Stimulated activated CD4-positive, alpha-beta T cell treated with anti-CD3 and anti-CD28 coated beads, Interleukin-1b, Interleukin-23, amount 100 ng/mL, for 4 hours (primary cell): ENCODE measurements at places on chromosomes 3 and 15.

DNA sequence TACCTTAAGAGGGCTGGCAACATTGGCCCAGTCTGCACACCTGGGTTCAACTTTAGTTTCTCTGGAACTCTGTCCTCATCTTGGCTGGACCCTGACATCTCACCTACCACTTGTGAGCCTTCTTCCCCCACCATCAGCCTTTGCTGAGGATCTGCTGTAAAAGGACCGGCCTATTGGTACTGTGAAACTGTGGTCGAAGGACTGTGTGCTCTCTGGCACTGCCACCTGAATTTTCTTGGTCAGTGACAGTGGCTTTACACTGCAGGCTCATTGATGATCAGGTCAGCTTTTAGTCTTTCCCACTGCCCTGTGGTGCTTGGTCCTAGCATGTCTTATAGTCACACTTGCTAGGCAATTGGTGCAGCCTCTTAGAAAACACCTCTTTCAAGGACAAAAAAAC is 86.9 kb downstream of the PEX5L start:
- no peak for DNase-seq

GRCh38 chr3:171028025-171028778 is 1.7 kb upstream of the SLC2A2 start:
- DNase-seq = peak; percentile 3

DNA sequence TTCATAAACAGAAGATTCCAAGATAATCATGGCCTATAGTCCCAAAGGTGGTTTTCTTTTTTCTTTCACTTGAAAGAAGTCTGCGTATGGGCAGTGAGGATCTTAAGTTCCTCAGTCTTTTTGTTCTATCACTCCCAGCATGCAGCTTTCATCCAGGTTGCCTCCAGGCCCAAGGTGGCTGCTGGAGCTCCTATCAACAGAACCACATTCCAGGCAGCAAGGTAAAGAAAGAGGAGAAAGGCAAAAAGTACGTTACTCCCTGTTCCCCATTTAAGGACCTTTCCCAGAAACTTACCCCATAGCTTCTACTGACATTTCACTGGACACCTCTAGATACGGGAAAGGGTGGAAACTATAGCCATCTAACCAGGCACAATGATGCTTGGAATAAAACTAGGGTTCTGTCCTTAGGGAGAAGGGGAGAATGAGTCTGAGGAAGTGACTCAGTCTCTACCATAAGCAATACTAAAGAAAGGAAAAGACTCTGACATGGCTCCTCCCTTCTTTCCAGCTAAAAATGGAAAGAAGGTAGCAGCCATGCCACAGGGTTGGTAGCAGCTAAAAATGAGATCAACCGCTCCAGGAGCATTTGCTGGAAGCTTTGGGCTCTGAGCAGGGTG is 313.9 kb upstream of the NR2E3 start:
- DNase-seq = no peak

DNA sequence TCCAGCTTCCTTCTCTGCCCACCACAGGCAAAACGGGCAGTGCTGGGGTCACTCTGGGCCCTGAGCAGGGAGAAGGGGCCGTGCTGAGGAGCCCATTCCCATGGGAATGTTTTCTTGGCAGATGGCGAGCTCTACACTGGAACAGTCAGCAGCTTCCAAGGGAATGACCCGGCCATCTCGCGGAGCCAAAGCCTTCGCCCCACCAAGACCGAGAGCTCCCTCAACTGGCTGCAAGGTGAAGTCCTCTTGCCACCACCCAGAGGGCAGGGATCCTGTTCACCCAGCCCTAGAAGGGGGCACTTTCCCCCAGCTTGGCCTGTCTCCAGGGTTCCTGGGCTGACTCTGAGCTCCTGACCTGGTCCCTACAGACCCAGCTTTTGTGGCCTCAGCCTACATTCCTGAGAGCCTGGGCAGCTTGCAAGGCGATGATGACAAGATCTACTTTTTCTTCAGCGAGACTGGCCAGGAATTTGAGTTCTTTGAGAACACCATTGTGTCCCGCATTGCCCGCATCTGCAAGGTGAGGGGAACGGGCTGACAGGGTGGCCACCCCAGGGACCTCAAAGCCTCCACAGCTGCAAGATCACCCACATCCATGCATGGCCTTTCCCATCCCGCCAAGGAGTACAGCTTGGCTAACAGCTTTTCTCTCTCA is 12.4 kb downstream of the CIB1 start:
- no peak for DNase-seq

- DNase-seq = no peak
Measured at GRCh38 chr15:86062646-86063243, 16.9 kb upstream of the AGBL1 start.

DNA sequence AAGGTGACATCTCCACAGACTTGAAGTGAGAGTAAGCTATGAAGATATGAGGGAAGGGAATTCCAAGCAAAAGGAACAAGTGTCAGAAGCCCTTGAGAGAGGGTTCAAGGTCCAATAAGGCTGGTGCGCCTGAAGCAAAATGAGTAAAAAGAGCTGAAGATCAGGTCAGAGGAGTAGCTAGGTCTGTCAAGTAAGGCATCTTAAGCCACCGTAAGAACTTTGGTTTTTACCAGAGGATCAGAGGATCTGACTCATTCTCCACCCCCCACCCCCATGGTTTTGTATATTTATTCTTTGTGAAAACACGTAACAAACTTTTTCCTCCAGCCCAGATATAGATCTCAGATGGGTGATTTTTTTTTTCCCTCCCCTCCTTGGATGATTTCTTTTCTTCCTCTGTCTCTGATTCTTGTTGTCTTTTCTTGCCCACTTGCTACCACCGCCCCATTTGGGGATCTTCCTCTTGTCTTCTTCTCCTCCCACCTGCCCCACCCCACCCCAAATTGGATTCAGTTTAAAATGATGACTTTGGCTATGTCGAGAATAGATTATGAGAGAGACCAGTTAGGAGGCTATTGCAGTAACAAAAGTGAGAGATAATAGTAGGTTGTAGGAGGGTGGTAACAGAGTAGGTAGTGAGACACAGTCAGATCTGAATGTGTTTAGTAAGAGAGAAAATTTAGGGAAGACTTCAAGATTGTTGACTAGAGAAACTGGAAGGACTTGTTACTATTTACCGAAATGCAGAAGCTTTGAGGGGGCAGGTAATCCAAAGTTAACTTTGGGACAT is 6.1 kb downstream of the TRMT10C start:
- peak; percentile 12 for DNase-seq

DNA sequence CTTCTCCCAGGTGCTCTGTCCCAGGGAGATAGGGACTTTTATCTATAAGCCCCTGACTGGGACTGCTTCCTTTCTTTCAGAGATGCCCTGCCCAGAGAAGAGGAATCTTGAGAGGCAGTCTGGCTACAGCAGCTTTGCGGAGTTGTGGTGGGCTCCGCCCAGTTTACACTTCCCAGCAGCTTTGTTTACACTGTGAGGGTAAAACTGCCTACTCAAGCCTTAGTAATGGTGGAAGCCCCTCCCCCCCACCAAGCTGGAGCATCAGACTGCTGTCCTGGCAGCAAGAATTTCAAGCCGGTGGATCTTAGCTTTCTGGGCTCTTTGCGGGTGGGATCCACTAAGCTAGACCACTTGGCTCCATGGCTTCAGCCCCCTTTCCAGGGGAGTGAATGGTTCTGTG is 253.8 kb upstream of the ARL6 start:
- DNase-seq = no peak

DNA sequence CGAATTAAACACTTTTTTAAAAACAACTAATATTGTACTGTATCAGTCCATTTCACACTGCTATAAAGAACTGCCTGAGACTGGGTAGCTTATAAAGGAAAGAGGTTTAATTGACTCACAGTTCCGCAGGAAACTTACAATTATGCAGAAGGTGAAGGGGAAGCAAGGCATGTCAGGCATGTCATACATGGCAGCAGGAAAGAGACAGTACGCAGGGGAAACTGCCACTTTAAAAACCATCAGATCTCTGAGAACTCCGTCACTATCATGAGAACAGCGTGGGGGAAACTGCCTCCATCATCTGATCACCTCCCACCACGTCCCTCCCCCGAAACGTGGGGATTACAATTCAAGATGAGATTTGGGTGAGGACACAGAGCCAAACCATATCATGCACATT is 162.8 kb upstream of the TPM1 start:
- no peak for DNase-seq

DNA sequence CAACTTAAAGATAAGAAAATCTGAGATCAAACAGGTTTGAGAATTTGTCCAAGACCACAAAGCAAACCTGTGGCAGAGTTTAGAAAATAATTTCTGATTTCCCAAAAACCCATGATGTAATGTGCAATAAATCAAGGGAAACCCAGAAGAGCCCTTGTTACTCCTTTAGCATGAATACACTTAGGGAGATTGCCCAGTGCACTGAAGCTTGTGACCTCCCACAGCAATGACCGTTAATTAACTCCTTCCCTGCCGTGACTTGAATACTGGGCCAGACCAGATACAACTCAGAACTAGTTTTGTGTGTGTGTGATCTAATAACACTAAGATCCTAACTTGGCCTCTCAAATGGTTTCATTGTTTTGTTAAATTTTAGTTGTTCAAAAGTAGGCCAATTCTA is 2.5 kb downstream of the PRKAR2A start:
- no peak for DNase-seq

- no peak for DNase-seq
Measured at GRCh38 chr3:168417016-168417415, 321.3 kb upstream of the GOLIM4 start.

- no peak for DNase-seq
Measured at GRCh38 chr15:35624881-35625280, 78.9 kb upstream of the DPH6 start.

DNA sequence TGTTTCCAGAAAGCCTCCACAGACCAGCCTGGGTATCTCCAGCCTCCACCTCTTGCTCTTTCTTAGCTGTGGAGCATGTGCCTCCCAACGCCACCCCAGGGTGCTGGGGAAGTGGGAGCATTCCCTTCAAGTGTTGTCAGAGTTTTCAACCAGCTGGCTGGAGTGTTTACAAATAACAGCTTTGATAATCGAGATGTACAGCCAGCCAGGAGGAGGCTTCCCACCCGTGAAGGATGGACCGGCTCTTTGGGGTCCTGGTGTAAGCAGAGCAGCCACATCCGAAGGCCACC is 8.5 kb upstream of the OXTR start:
- DNase-seq = no peak

GRCh38 chr3:24197809-24198208 is 252.7 kb downstream of the NR1D2 start:
- no peak for DNase-seq

DNA sequence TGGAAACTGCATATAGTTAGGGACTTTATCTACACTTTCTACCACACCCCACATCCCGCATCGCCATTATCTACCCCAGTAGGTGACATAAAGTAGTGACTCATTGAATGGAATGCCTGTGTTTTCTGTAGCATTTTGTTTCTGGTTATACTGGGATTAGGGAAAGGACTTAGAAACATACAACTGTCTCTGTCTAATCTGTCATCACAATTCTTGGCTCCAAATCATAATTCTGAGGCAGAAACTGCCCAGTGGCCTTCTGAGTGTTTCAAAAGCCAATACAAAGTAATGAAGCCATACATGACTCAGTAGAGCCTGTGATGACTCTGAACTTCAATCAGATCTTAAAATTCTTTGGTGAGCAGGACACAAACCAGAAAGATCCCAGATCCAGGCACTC is 115.7 kb upstream of the CHRM5 start:
- no peak for DNase-seq

GRCh38 chr3:56689303-56689702 is 6.2 kb upstream of the TASOR start:
- DNase-seq = no peak

DNA sequence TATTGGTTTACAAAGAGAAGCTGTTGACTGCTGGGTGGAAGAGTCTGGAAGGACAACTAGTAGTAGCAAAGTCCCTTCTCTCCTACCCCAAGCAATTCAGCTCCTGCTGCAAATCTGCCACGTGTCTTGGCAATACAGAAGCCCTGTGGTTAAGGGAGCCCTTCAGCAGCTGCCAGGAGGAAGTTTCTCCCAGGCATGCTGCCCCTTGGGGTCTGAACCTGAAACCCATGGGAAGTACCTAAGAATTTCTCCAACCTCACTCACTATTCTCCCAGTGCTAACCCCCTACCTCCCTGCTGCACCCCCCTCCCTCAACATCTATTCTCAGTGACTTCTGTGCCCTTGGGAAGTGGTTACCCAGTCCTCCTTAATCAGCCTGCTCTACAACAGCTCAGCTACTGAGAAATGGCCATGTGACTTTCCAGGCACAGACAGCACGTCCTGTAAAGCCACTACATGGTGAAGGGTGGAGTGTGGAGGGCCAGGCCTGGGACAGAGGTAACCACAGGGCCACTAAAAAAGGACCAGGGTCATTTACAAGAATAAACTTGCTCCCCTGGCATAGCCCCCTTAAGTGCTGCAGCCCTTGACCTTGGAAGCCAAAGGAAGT is 316.6 kb downstream of the NTRK3 start:
- no peak for DNase-seq

- DNase-seq = no peak
Measured at GRCh38 chr3:169090559-169090958, 573.0 kb downstream of the MECOM start.

DNA sequence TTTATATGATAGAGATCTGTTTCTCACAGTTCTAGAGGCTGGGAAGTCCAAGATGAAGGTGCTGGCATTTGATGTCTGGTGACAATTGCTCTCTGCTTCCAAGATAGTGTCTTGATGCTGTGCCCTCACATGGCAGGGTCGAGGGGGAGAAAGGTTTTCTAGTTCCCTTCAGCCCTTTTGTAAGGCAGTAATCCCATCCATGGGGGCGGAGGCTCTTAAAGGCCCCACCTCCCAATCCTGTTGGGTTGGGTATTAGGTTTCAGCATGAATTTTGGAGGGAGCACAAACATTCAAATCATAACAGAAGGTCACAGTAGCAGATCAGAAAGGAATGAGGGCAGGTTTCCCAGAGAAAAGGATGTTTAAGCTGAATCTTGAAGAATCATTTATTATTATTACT is 601.7 kb upstream of the ZNF717 start:
- no peak for DNase-seq

- DNase-seq = no peak
Measured at GRCh38 chr3:150443331-150443741, 35.2 kb downstream of the TSC22D2 start.

GRCh38 chr3:123258811-123259420 is 57.2 kb downstream of the SEC22A start:
- no peak for DNase-seq

DNA sequence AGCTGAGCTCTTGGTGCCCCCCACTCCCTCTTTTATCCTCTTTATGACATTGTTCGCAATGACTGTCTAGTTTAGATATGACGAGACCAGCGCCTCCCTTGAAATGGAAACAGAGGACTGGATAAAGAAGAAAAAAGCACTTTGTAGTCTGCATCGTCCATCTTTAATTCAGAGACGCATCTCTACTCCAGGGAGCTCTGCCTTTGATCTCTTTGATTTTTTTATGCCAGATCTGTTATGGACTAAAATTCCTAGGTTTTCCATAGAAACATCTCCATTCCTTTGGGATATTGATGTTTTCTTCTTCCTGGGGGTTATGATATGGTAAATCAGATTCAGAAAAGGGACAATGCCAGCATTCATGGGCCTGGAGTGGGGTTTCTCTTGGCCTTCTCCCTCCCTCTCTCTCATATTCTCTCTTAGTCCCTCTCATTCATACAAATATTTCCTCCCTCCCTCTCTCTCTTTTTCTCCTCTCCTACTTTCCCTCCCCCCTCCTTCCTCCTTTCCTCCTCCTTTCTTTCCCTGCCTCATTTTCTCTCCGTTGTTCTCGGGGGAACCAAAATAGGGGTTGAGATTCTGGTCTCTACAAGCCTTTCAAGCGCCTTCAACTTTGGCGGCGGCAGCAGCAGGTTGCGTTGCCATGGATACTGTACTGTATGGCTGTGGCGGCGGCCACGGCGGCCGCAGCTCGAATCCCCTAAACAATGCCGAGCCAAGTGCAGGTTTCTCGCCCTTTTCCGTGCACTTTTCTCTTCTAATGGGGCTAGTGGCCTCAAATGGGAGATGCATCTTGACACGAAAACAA is 45.5 kb downstream of the ZIC4 start:
- DNase-seq = no peak
